ENCODE measurements at places on chromosomes 6 and 20.

- no peak for DNase-seq
Measured at GRCh38 chr6:162177746-162178145, 549.8 kb downstream of the PRKN start.

- DNase-seq, result no peak
Measured at GRCh38 chr20:57393321-57394120, 2.3 kb downstream of the RBM38 start.

DNA sequence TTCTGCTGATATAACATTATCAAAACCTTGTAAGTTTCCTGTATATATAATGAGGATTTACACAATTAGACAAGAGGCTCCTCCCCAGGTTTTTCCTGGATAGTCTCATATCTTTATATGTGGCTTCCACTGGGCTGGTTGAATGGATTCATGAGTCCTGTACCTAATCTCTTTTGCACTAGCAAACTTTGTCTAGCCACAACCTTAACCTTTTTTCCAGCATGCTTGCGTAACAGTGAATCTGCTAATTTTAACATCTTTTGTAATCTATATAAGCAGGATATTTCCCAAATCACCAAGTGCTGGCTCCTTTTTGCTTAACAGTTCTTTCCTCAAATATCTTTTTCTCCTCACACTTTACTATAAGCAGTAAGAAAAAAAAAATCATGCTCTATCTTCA lies 153.6 kb downstream of the COL21A1 start:
- DNase-seq, result no peak

DNA sequence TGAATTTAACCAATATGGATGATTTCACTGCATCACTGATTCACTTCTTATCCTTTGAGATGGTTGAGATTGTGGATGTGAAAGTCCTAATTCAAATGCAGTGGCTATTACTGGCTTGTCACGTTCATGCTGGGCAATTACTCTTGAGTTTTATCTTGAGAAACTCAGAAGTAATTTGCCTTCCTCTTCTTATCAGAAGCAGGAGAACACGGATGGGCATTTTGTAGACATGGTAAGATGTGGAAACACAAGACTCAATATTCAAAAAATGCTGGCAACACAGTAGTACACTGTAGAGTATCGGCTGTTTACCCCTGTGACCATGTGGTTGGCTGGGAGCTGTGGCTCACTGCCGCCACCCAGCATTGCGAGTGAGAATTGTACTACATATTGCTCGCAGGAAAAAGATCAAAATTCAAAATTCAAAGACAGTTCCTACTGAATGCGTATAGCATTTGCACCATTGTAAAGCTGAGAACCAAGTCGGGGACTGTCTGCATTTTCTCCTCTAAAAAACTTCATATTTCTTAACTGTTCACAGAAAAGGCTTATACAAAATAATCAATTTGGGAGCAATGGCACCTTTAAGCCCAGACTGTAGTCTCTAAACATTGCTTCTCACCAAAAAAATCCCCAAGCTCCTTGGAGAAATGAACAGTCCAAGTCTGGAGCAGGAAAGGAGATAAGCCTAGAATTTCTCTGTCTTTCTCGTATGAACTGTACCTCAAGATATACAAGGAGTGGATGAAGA lies 61.9 kb upstream of the ELOVL5 start:
- DNase-seq, result no peak

DNA sequence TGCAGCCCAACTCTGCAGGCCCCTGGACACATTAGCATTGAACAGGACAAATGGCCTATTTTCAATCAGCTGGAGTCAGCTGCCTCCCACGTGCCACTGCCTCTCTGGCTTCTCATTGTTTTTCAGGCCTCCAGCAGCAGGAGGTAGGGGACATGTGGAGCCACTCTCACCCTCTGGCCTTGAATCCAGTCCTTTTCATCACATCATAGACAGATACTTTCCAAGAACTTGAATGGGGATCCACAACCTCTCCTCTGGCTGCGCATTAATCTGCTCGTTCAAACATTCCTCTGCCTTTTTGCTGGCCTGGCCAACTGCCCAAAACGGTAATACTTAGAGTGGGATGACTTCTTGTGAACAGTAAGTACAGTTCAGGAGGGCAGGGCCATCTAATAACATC lies 592.3 kb downstream of the PKHD1 start:
- no peak for DNase-seq

DNA sequence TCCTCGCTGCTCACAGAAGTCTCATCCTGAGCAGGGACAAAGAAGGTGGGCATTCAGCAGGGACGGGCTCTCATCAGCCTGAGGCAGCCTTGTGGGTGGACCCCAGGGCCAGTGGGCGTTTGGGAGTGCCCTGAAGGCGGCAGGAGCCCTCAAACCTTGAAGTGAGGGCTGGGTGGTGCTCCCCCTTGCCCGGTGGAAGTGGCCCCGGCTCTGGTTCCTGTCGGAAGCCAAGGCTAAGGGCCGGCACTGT lies 110.5 kb downstream of the NOL4L start:
- no peak for DNase-seq

DNA sequence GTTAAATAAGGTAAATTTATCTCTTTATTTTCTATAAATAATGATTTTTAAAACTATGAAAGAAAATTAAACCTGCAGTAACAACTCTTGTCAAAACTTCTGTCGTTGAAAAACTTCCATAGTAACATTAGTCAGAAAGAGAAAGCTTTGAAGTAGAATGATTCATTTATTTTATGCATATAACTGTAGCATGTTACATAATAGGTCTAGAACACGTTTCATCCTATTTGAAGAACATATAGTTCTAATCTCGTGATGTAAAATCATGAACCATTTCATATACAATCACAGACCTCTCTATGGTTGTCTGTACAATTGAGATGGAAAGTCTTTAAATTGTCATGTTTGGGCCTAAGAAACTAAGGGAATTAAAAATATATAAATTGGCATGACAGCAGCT lies 61.3 kb upstream of the MYLIP start:
- DNase-seq, result no peak

GRCh38 chr20:4018023-4018748 lies 2.8 kb upstream of the RNF24 start:
- DNase-seq, result no peak

- DNase-seq, result no peak
Measured at GRCh38 chr6:136962661-136963060, 40.6 kb downstream of the SLC35D3 start.

- DNase-seq, result no peak
Measured at GRCh38 chr6:150093397-150093796, 24.5 kb upstream of the ULBP3 start.

DNA sequence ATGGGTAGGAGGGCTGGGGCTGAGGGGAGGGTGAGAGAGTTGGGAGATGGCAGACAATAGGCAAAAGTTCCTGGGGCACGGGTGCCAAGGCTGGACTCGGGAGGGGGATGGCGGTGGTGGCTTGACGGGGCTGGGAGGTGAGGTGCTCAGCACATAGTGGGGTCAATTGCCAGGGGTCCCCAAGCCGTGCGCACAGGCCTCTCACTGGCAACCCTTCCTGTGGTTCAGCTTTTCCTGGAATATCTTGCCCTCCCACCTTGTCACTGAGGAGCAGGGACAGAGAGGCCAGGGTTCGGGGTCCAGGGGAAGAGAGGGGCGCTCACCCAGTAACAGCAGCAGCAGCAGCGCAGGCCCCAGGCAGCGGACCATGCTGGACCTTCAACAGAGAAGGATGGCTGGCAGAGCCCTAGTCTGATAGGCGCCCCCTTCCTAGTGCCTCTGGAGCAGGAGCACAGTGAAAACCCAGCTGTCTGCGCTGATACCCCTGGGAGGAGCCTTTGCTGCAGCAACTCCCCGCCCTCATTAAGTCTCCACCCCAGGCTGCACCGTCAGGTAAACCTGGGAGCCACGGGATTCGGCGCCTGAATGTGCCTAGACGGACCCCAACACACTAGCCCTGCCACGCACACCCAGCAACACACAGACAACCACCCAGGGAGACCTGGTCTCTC lies at the start of gene GFRA4:
Gene GFRA4, minus strand, starts transcription at position 369 of the 671 bp plus-strand sequence. Its CDS starts 0 bp downstream, at position 369.
- DNase-seq, result no peak

- no peak for DNase-seq
Measured at GRCh38 chr20:10481676-10482075, 46.6 kb downstream of the SLX4IP start.

DNA sequence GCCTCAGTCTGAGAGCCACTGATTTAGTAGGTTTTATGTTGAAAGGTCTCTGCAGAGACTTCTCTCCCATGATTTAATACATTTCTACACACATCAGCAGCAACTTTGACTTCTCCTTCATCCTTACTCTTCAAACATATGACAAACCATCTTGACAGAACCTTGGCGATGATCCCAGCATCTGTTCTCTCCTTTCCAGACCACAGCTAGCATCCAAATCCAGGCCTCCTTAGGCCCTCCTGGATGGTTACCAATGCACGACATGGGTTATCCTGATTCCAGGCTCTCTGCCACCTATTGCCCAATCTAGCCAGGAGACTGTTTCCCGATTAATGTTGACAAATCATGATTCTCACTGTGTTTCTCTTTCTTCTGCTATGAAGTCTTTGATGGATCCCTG lies 16.8 kb downstream of the LAMA4 start:
- no peak for DNase-seq
